Colonic mucosa (tissue), 4 donors: ENCODE measurements at places on chromosomes 5 and 9. TPM values are rescaled to one million over a fixed set of nuclear protein-coding genes. Genes with fewer than 3 reads are reported as not detected.

GRCh38 chr5:141382469-141383294 lies at the start of gene PCDHGA7:
Gene PCDHGA7, plus strand, starts transcription at chr5:141382742. Its CDS starts 158 bp downstream, at chr5:141382900.
- H3K27me3 ChIP-seq: no peaks in the 10 kb centered on the region
- H3K27ac ChIP-seq: no peak within 1 kb of the TSS
- DNase-seq: no peak
- no peaks in the 10 kb centered on the region for H3K4me1 ChIP-seq
- peak within 1 kb of the TSS; percentile 21 for H3K4me3 ChIP-seq
- no peaks in the 10 kb centered on the region for H3K36me3 ChIP-seq

GRCh38 chr9:130327781-130328348 lies 62.3 kb downstream of the HMCN2 start:
- no peak overlapping the region for H3K4me3 ChIP-seq
- H3K4me1 ChIP-seq: no peaks in the 10 kb centered on the region
- H3K36me3 ChIP-seq: no peaks in the 10 kb centered on the region
- H3K27me3 ChIP-seq: no peaks in the 10 kb centered on the region

NXNL2 gene
- not detected for total RNA-seq

GRCh38 chr5:78757269-78758053 lies 108.9 kb upstream of the LHFPL2 start:
- H3K27ac ChIP-seq: no peak overlapping the region
- no peak overlapping the region for H3K4me3 ChIP-seq
- no peaks in the 10 kb centered on the region for H3K36me3 ChIP-seq

DNA sequence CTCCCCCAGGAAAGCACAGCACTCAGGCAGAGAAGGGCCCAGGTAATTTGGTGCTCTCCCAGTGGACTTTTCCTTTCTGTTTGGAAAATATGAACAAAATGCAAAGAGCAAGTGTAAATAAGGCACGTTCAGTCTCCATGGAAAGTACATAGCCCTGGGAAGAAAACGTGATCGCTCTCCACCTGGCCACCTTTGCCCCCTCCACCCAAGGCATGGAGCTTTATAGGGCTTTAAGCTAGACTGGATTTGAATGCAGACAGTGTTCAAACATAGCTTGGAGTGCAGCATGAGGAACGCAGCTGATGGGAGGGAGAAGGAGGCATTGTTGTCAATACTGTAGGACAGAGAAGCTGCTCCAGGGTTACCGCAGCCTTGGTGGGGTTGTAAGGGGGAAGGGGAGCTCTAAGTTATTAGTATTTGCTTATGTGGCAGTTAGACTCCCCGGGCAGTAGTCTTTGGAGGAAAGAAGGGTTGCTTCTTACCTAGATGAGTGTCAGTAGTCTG lies 500.2 kb downstream of the SPOCK1 start:
- no peak overlapping the region for H3K4me3 ChIP-seq
- H3K27me3 ChIP-seq: no peaks in the 10 kb centered on the region

GRCh38 chr9:75200892-75201470 lies 112.7 kb downstream of the OSTF1 start:
- H3K4me1 ChIP-seq: no peaks in the 10 kb centered on the region
- H3K36me3 ChIP-seq: no peaks in the 10 kb centered on the region
- H3K27me3 ChIP-seq: no peaks in the 10 kb centered on the region
- H3K4me3 ChIP-seq: no peak overlapping the region
- H3K27ac ChIP-seq: no peak overlapping the region

ZNF484 gene
- 7.1 TPM for total RNA-seq

DNA sequence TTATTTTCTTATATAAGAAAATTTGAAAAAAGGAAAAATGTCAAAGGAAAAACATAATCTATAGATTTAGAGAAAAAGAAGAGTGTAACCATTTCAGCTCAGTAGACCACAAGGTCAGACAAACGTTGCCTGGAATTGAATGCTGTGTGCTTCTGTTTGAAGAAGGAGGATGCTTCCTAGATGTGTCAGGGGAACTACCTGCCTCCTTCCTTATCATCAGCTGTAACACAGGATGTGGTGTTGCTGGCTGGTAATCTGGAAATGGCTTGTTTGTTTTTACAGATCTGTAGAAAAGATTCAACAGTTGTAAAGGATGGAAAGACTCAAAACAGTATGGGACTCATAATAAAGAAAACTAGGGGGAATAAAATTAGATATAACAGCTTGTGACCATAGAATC lies 160.7 kb upstream of the MEF2C start:
- H3K36me3 ChIP-seq: no peaks in the 10 kb centered on the region
- no peak for DNase-seq
- H3K27ac ChIP-seq: no peak overlapping the region
- H3K4me1 ChIP-seq: no peaks in the 10 kb centered on the region

GRCh38 chr5:109853377-109853776 lies 163.7 kb downstream of the MAN2A1 start:
- H3K27ac ChIP-seq: no peak overlapping the region
- H3K27me3 ChIP-seq: no peaks in the 10 kb centered on the region
- no peaks in the 10 kb centered on the region for H3K4me1 ChIP-seq
- DNase-seq: no peak
- no peak overlapping the region for H3K4me3 ChIP-seq

GNE gene
- total RNA-seq: 190 TPM

- no peaks in the 10 kb centered on the region for H3K27me3 ChIP-seq
- no peak overlapping the region for H3K4me3 ChIP-seq
- DNase-seq: no peak
- H3K4me1 ChIP-seq: no peaks in the 10 kb centered on the region
- no peak overlapping the region for H3K27ac ChIP-seq
Observed at GRCh38 chr5:175021321-175021720, 296.9 kb downstream of the MSX2 start.

DNA sequence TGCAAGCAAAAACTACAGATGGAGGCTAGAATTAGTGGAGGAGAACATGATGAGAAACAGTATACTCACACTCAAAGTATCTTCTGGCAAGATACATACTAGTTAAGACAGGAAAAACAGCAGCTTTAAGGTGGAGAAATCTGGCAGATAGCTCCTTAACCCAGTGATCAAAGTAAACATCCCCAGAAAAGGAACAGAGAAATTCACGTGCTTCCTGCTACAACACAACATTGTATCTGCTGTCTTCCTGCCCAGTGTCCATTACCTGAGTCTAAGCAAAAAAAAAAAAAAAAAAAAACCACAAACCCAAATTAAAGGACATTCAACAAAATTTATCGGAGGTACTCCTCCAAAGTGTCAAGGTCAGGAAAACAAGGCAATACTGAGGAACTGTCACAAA lies 38.4 kb downstream of the ROR2 start:
- H3K36me3 ChIP-seq: no peaks in the 10 kb centered on the region
- no peaks in the 10 kb centered on the region for H3K4me1 ChIP-seq
- no peak overlapping the region for H3K27ac ChIP-seq
- no peaks in the 10 kb centered on the region for H3K27me3 ChIP-seq

DNA sequence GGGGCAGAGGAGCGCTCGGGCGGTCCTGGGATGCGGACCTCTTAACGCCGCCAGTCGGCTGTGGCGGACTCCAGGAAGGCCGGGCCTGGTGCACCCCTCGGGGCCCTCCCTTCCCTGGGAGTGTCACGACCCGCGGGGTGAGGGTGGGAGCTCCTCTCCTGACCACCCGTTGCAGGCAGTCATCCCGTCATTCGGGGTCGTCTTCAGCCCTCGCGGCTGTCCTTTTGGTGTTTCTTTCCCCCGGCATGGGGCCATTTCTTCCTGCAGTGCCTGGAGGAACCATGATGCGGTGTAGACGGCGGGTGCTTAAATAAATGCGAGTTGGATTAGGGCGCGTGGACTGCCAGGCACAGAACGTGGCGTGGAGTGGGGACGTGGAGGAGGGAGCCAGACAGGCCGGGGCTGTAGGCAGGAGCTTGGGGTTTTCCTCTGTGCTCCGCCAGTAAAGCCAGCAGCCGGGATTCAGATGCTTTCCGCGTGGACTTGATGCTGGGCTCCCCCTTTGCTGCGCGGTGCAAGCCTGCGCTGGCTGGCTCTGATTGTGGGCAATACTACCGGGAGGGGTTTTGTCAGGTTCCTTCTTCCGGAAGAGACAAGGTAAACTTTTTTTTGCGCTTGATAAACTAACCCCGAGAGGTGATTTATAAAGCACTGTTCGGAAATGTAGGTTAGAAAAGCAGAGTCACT lies 868 bp downstream of the KDM4C start:
- DNase-seq: peak; percentile 75
- no peaks in the 10 kb centered on the region for H3K27me3 ChIP-seq
- peak overlapping the region; percentile 87 for H3K27ac ChIP-seq
- H3K36me3 ChIP-seq: no peaks in the 10 kb centered on the region
- H3K4me1 ChIP-seq: no peaks in the 10 kb centered on the region

DNA sequence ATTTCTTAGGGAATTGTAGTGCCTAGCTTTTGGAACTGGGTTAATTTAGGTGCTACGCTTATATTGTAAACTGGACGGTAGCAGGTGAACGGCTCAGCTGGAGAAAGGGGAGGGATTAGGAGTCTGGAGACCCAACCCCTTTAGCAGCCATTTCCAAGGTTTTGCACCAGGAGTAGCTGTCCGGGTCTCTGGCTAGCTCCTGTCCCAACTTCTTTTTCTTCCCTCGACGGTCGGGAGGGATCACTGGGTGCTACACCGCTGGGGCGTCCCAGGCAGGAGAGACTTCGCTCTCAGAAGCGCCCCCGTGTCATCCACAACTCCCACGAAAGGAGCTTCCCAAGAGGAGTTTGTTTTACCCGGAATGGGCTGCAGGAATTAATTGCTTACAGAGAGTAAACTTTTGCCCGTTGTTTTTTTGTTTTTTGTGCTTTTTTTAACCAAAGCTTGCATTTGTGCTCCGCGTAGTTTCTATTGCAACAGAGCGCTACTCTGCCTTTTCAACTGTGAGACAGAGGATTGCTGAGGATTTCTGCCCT lies 1640.9 kb upstream of the C9orf72 start:
- H3K36me3 ChIP-seq: no peaks in the 10 kb centered on the region
- no peak overlapping the region for H3K4me3 ChIP-seq
- no peaks in the 10 kb centered on the region for H3K4me1 ChIP-seq
- H3K27ac ChIP-seq: no peak overlapping the region
